IPS-NIHi11 (cell line): ENCODE measurements at places on chromosomes 6 and 20.

- no peak for DNase-seq
Observed at GRCh38 chr6:109626311-109626710, 64.7 kb downstream of the AK9 start.

- DNase-seq: no peak
Observed at GRCh38 chr20:56860413-56860812, 231.3 kb downstream of the TFAP2C start.

DNA sequence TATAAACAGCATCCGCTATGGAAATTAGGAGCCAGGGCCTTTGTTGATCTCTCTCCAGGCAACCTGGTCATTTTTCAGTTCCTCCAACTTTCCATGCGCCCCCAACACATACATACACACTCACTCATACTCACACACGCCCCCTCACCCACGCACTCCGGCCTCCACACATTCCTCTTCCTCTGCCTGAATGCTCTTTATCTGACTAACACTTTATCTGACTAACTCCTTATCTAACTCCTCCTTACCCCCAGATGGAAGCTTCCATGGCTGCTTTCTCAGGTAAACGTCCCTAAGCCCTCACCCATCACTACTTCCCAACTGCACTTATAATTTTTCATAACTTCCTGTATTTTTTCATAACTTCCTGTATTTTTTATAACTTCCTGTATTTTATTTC, 17.4 kb downstream of the CASS4 start:
- no peak for DNase-seq

GRCh38 chr6:79544299-79544927, 7.2 kb upstream of the LCA5 start:
- no peak for DNase-seq

DNA sequence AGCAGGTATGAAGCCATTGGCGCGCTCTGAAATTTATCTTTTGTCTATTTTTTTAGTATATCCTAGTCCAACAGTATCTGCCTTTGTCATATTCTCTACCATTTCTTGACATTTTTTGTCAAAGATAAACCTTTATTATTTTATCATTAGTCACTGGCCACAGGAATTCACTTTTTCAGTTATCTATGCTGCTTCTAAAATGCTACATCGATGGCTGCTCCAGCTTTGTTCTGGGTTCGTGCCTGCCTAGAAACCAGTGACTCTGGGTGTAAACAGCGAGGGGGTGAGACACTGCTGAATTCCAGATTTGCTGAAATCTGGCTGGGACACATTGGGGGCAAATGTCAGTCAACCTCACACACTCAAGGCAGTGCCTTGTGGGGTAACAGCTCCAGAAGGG, 193.4 kb downstream of the CDC5L start:
- no peak for DNase-seq
